ENCODE measurements at places on chromosomes 12 and 14.

DNA sequence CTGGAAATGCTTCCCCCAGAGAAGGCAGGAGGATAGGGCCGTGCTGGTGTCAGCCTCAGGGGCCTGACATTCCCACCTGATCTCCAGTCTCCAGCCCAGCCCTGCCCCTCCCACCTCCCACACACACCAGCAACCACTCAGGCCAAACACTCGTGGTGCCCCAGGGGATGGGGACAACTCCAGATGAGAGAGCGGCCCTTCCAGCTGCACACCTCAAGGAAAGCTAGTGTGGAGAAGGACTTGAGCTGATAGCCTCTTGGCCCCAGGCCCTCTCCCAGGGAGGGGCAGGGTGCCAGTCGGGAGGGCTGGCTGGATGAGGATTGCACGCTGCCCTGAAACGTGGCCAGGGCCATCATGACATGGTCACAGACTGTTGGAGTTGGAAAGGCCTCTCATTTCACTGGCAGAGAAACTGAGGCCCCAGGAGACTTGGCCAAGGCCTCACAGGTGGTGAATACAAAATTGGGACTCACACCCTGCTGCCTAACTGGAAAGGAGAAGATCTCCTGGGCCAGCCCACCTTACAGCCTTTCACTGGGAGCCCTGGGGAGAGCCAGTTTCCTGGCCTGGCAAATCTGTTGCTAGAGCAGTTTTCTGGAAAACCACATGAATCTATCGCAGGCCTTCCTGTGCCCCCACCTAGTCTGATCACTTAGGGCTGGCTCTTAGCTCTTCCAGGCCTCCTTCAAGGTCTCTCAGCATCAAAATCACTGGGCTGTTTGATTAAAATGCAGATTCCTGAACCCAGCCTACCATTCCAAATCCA is 52.1 kb downstream of the IRF2BPL start:
- no peak for DNase-seq

DNA sequence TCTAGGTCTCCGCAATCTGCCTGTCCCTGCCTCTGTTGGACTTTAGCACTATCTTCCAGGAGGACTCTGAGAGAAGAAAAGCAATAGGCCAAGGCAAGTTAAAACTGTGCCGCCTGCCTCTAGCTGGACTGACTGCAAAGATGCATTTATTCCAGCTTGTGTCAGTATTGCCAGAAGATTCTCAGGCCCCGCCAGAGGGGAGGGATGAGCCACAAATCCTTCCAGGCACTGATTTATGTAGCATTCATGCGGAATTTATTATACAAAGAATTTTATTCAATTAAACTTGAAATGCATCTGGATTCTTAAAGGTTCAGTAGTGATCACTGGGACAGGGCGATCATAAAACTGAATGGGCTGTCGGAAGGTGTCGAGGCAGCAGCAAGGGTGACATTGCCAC is 19.8 kb downstream of the MMAB start:
- no peak for DNase-seq

GRCh38 chr12:103769240-103769945 is 71.6 kb downstream of the NT5DC3 start:
- no peak for DNase-seq

GRCh38 chr12:26566675-26567074 is 266.3 kb downstream of the ITPR2 start:
- DNase-seq = no peak

DNA sequence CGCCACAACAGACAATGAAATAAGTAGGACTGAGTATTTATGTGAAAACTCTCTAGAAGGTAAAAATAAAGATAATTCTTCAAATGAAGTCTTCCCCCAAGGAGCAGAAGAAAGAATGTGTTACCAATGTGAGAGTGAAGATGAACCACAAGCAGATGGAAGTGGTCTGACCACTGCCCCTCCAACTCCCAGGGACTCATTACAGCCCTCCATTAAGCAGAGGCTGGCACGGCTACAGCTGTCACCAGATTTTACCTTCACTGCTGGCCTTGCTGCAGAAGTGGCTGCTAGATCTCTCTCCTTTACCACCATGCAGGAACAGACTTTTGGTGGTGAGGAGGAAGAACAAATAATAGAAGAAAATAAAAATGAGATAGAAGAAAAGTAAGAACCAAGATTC is 82.7 kb downstream of the VEZT start:
- DNase-seq = no peak

GRCh38 chr12:4420138-4420670 is 25.4 kb downstream of the FGF6 start:
- DNase-seq = no peak

All from cortex of kidney (tissue), 1 donor.